Naive B cell (primary cell): ENCODE measurements at places on chromosomes 6 and 20. TPM values are rescaled to one million over a fixed set of nuclear protein-coding genes. Genes with fewer than 3 reads are reported as not detected.

Gene PACSIN1
- not detected for polyA plus RNA-seq

- DNase-seq: no peak
Observed at GRCh38 chr6:10174761-10175160, 240.1 kb downstream of the TFAP2A start.

DNA sequence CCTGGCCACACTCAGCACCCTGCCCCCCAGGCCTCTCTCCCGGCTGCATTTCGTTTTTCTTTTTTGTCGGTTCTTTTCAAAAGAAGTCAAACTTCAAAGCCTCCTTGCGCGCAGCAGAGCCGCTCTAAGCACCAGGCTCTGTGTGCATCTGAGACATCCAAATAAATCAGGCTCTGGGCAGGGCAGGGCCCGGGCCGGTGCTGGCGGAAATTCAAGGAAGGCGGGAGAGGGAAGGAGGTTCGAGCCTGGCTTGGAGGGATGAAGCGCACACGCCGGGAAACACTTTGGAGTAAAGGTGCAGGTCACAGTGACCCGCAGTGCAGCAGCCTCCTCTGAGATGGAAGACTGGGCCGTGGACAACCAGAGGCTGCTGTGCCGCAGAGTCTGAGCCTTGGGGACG, 5.8 kb downstream of the GATA5 start:
- DNase-seq: no peak

Gene MBOAT1
- polyA plus RNA-seq: 0.90 TPM

Gene RIMS4
- polyA plus RNA-seq: not detected

DNA sequence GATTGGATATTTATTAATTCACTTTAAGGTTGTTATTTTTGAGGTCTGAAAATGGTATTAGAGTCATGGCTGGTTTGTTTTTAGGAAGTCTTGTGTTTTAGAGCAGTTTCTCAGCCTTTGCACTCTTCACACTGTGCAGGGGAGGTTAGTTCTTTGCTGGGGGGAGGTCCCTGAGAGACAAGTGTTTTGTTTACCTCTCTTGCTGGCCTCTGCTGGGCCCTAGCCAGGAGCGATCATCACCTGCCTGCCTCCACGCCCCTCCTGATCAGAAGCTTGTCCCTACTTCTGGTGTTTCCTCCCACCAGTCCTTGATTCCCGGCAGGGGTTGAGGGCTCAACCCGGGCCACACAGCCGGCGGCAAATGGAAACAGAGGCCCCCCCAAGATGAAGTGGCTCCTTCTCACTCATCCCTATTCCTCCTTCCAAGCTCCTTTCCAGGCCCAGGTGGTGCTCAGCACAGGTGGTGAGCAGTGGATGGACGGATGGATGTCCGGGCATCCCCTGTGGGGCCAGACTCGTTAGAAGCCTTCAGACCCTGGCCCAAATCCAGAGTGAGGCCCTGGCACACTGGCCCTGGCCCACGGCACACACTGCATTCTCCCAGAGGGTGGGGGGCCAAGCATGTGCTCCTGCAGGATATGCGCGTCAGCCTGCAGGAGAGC, 51.3 kb downstream of the GRM4 start:
- DNase-seq: no peak

GRCh38 chr6:17519120-17519519, 81.0 kb upstream of the FAM8A1 start:
- no peak for DNase-seq
